Jurkat, Clone E6-1 (cell line): ENCODE measurements at places on chromosomes 7 and 10.

DNA sequence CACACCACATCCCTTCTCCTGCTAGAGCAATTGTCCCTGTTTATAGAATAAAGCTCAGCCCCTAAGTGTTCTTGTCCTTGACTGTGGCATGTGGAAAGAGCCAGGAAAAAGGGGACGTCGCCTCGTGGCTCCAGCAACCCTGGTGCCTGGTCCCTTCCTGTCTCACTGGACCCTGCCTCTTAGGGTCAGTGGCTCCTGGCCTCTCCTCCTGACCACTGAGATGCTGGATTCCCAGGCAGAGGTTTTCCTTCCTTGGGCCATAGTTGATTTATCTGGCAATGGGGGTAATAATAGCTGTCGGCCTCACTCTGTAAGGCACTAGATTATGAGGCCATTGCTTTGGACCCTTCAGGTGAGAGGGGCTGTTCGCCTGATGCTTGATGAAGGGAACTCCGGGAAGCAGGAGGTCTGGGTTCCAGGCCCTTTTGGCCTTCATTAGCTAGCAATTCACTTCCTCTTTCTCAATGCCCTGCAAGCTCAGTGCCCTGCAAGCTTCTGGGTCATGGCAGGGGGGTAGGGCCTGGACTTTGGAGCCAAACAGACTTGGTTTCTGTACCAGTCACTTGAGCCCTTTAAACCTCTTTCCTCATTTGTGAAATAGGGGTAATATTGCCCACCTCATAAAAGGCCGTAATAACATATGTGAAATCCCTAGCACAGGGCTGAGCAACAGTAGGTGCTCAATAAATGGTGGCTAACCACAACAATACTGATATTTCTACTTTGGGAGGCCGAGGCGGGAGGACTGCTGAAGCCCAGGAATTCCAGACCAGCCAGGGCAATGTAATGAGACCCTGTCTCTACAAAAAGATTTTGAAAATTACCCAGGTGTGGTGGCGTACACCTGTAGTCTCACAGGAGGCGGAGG, 1.1 kb downstream of the ASL start:
- DNase-seq: no peak

- no peak for DNase-seq
Observed at GRCh38 chr7:1526271-1526754, 4.2 kb upstream of the MAFK start.

DNA sequence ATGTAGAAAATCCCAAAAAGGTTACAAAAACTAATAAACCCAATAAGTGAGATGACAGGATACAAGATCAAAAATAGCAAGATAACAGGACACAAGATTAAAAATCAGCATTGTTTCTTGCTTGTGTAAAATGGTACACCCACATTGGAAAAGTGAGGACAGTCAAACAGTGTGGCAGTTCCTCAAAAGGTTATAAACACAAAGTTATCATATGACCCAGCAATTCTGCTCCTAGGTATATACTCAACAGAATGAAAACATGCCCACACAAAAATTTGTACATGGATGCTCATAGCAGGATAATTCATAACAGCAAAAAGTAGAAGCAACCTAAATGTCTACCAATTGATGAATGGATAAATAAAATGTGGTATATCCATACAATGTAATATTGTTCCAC, 105.8 kb downstream of the ARMH3 start:
- no peak for DNase-seq

- no peak for DNase-seq
Observed at GRCh38 chr10:28284126-28284525, 18.7 kb downstream of the MPP7 start.

GRCh38 chr7:44617225-44617890, 10.9 kb downstream of the OGDH start:
- no peak for DNase-seq

- DNase-seq: no peak
Observed at GRCh38 chr10:126948355-126949160, 43.3 kb downstream of the DOCK1 start.

GRCh38 chr10:130634816-130635215, 498.6 kb downstream of the GLRX3 start:
- DNase-seq: no peak

- DNase-seq: no peak
Observed at GRCh38 chr7:55970978-55971377, 6.6 kb downstream of the NIPSNAP2 start.

DNA sequence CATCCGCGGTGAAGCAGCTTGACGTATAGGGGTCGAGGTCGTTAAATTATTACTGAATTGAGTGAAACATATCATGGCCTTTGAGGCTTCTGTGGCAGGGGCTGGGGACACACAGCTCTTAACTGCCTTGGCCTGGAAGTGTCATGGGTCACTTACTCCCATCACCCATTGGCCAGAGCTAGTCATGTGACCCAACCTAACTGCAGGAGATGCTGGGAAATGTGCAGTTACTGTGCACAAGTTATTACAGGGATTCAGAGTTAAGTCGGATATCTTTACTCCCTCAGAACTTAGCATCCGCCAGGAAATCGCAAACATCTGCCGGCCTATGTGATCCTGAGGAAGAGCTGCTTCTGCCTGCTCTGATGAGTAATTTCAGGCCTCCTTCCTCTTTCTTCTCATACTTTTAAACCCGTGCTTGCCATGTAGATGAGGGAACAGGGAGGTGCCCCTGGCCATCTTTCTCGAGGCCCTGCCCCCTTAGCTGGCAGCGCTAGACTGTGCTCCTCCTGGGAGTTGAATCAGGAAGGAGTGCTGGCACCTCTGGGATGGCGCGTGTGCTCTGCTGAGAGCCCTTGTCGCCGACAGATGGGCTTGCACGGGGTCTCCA, 203.6 kb downstream of the TCF7L2 start:
- no peak for DNase-seq

- no peak for DNase-seq
Observed at GRCh38 chr10:15385552-15386455, 14.7 kb upstream of the FAM171A1 start.

- no peak for DNase-seq
Observed at GRCh38 chr7:105839266-105839665, 37.1 kb downstream of the ATXN7L1 start.

- DNase-seq: no peak
Observed at GRCh38 chr10:119509909-119510451, 32.5 kb downstream of the RGS10 start.

GRCh38 chr7:124566583-124566982, 199.0 kb downstream of the GPR37 start:
- no peak for DNase-seq

DNA sequence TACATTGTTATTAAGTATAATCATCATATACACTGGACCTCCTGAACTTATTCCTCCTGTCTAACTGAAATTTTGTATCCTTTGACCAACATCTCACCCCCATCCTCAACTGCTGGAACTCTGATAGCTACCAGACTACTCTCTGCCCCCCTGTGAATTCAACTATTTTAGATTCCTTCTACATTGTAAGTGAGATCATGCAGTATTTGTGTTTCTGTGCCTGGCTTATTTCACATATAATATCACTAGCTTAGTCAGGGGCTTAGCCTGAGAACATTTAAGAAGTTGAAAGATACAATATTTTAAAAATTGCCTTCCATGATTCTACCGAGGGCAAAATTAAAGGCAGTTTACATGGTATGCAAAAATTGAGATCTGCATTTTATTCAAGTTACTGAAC, 26.9 kb downstream of the STAMBPL1 start:
- no peak for DNase-seq

- no peak for DNase-seq
Observed at GRCh38 chr7:17497549-17498167, 199.2 kb downstream of the AHR start.

DNA sequence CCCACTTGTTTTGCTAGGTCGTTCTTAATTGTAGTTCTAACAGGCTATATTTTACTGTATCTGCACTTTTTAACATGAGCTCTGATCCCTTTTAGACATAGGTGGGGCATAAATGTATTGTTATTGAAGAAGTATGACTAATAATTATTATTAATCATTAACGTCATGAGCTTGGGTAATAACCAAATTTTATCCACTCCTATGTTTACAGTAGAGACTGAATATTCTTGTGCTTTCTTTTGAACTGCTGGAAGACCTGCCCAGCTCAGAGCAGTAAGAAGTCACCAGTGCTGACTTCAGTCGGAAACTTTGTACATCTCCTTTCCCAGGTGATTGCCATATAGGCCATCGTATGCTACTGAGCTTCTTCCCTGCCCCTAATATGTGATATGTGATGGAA, 18.7 kb downstream of the PKD2L1 start:
- no peak for DNase-seq

DNA sequence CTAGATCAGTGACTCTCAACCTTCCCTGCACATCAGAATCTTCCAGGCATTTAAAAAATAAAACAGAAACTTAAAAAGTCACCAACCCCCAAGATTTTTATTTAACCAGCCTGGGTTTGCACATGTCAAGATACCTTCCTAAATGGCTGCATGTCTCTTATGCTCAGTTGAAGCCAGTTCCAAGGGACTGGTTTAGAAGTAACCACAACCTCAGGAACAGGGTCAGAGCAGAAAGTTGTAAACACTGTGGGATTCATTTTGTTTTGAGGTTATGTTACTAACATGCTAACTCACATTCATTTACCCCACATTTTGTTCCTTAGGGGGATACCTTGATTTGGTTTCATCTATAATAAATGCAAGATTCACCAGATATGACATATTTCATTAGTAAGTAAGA, 72.9 kb downstream of the PKD1L1 start:
- no peak for DNase-seq

GRCh38 chr7:2452074-2452507, 24.1 kb downstream of the GRIFIN start:
- DNase-seq: no peak

DNA sequence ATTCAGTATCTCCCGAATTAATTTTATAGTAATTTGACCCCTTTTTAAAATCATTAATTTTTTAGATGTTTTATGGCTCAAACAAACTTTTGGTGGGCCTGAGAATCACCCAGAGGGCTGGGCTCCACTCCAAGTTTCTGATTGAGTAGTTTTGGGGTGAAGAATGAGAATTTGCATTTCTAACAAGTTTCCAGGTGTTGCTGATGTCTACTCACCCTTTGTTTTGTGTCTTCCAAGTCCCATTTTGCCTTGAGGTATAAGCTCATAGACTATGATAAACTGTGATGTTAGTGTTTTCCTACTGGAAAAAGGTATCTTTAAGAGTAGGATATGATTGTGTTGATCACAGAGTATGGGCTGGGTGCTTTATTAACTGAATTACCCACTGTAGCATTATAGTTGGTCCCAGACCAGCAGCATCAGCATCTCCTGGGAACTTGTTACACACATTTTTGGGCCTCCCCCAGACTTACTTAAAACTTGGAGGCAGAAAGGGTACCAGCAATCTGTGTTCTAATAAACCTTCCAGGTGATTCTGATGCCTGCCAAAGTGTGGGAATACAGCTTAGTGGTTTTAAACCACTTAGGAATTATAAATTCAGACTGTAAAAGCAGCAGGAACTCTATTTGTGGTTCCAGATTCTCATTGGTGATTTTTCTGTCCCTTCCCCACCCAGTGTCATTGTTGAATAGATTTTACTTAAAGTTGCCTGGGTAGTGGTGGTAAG, 19.1 kb downstream of the ZNRF2 start:
- DNase-seq: no peak

DNA sequence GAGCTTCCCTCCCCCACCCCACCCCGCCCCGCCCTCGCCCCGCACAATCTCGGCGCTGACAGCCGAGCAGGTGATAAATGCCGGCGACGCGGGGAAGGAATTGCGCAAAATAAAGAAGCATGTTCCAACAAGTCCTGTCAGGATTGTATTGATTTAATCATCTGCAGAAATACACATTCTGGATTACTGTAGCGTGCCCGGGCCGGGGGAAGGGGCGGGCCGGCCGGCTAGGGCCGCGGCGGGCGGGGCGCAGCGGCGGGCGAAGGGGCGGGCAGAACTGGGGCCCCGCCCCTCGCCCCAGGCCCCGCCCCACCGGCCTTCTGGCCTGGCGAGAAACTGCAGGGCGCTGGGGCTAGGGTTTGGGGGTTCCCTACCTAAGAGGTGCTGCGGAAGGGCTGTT, 88.9 kb upstream of the PAX2 start:
- no peak for DNase-seq

DNA sequence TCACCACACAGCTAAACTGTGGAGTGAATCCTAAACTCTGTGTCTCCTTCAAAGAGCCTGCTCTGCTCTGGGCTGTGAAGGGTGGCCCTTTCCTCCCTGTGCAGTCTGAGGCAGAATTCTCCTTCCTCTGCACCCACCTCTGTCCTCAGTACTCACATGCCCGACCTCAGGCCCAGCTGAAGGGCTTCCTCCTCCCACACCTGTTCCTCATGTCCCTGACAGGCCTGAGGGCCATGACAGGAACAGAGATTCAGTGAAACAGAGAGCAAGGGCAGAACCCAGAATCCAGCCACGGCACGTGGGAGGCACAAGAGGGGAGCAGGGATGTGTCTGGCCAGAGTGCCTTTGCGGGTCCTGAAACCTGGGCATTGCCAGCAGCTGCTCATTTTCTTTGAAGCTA, 13.9 kb downstream of the CREB3L2 start:
- no peak for DNase-seq

DNA sequence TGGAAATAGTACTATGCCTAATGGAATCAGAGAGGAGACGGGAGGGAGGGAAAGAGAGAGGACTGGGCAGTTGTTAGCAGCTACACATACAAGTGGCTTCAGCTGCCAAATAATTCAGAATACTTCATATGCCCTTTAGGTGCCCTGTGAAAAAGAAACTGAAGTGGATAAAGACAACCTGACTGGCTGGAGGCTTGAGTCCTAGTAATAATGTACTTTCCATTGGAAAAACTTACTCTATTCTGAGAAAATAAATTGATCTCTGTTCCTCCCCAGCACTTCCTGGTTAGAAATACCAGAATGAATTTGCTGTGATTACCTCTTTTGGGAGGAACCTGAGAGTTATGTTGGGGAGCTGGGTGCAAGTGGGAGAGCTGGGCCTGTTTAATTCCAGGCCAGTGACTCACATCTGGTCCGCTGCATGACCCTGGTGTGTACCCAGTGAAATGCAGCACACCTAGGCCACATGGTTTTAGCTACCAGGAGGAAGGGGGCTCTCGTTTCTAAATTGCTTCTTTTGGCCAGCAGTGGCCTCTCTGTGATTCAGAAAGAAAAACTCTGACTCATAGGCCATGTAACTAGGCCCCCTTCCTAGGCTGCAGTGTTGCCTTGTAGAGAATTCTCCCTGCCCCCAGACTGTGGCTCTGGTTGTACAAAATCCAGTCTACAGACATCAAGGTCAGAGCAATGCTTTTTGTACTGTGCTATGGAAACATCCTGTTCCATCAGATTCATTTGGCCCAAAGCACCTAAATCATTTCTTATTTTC, 6.5 kb downstream of the AGFG2 start:
- no peak for DNase-seq

DNA sequence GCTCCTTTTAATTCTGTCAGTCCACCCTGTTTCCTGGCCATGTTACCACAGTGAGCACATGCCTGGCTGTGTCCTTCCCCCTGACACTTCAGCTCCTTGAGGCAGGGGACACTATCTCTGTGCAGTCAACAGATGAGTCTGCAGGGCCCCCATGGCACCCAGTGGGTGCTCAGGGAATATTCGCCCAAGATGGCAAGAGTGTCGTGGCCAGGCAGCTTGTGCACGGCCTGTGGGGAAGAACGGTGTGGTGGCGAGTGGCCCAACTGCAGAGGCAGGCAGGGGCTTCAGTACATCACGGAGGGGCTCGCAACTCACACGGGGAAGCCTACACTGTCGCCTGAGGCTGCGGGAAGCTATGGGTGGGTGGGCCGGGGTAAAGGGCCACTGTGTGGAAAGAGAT, 91.1 kb downstream of the TRRAP start:
- no peak for DNase-seq

- no peak for DNase-seq
Observed at GRCh38 chr10:6987536-6987945, 407.5 kb upstream of the PRKCQ start.
